NCI-H1105 treated with DMSO at 0.1 percent for 48 hours (cell line): ENCODE measurements at places on chromosomes 7 and 10.
A peak's percentile ranks its signal among the peaks of the same experiment; 100 is the strongest.

DNA sequence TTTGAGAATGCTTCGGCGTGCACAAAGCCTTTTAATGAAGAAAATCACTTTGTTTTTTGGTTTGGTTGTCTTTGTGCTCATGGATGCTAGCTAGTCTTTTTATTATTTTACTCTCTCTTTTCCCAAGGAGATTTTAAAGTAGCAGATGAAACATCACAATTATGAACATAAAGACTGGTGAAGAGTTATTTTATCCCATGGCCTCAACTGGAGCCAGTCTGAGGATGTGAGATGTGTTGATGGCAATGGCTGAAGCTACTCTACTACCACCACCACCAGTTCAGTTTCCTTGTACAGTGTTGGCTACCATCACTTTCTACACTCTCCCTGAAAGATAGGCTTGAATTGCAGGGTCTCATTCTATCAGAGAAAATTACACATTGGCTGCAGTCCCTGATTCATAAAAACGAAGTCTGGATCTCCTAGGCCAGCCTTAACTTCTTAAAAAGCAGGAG lies 494 bp upstream of the HERC4 start:
- DNase-seq: no peak

- DNase-seq: no peak
Measured at GRCh38 chr7:130288829-130289228, 4.1 kb upstream of the CPA4 start.

DNA sequence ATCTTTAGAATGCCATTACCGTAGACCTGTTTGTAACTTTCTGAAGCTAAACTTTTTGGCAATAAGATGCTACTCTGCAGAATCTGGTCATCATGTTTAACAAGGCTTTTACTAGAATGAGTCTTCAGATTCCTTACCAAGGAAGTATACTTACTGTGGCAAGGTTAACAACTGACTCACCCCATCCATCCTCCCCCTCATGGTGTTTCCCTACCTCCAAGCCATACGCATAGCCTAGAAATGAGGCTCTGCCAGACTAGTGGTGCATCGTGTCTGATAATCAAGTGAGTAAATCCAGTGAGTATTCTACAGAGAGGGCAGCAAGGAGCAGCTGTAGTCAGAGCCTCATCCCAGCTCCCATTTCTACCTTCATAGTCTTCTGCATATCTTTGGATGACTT lies 223.6 kb downstream of the IPMK start:
- no peak for DNase-seq

GRCh38 chr10:31359979-31360378 lies 41.0 kb downstream of the ZEB1 start:
- DNase-seq: peak; percentile 88

DNA sequence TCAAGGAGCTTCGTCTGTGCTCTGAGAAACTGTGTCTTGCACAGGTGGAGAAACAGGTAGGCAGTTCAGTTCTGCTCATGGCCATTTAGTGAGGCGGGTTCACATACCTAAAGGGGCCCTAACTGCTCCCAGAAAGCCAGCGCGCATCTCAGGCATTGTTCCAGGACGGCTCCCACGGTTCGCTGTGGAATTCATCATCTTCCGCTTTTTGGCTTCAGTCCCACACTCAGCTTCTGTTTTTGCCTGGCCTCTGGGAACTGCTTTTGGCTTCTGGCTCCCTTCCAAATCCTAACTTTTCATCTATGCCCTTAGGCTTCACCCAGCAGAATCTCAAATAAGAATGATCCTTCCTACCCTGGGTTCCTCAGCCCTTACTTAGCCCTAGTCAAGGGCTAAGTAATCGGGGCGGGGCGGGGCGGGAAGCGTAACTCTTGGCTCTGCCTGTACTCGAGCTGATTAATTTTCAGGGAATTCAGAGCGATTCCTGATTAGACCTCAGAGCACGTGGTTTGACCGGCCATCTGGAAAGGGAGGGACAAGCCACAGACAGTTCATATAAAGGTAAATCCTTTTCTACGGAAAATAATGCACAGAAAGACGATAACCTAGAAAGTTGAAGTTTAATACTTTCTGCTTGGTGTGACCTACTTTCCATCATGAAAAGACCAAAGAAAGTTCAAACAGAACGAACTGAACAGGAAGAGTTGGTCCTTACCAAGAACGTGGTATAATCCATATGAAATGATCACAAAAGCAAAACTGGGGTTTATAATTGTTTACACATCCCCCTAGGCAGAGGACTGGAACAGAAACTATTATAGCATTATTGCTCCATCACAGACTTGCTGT lies 105.7 kb downstream of the ST8SIA6 start:
- DNase-seq: peak; percentile 51

DNA sequence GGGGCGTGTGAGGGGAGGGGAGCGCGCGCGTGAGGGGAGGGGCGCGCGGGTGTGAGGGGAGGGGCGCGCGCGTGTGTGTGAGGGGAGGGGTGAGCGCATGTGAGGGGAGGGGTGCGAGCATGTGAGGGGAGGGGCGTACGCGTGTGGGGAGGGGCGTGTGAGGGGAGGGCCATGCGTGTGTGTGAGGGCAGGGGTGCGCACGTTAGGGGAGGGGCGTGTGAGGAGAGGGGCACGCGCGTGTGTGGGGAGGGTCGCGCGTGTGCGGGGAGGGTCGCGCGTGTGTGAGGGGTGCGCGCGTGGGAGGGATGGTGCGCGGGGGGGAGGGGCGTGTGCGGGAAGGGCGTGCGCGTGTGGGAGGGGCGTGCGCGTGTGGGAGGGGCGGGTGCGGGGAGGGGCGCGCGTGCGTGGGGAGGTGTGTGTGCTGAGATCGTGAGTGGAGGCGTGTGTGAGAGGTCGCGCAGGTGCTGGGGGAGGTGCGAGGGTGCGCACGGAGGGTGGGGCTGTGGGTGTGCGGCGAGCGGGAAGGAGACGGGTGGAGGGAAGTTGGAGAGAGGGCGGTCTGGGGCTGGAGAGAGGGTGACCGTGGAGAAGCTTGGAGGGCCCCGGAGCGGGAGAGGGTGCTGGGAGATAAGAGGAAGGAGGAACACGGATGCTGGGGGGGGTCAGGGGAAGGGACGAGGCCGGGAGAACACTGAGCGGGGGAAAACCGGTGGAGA lies 19.7 kb downstream of the MXI1 start:
- peak; percentile 17 for DNase-seq

- no peak for DNase-seq
Measured at GRCh38 chr7:131119381-131119780, 208.3 kb upstream of the MKLN1 start.
